Pulmonary artery endothelial cell (primary cell): ENCODE measurements at places on chromosomes 4 and X. TPM values are rescaled to one million over a fixed set of nuclear protein-coding genes. Genes with fewer than 3 reads are reported as not detected.
A peak's percentile ranks its signal among the peaks of the same experiment; 100 is the strongest.

Gene AKAP14
- not detected in 2 replicates for total RNA-seq

Gene WDFY3
- 95.5 and 129 TPM in 2 replicates for total RNA-seq

Gene STARD8
- 10.3 and 12.3 TPM in 2 replicates for total RNA-seq

Gene MAGEA8
- not detected in 2 replicates for total RNA-seq

Gene PRKG2
- total RNA-seq: not detected in 2 replicates

Gene KCNIP4
- total RNA-seq: not detected in 2 replicates

Gene HMX1
- not detected in 2 replicates for total RNA-seq

Gene AMTN
- total RNA-seq: 0.18 TPM in 1 of 2 replicates, not detected in the other

Gene CSAG2
- total RNA-seq: not detected in 2 replicates

DNA sequence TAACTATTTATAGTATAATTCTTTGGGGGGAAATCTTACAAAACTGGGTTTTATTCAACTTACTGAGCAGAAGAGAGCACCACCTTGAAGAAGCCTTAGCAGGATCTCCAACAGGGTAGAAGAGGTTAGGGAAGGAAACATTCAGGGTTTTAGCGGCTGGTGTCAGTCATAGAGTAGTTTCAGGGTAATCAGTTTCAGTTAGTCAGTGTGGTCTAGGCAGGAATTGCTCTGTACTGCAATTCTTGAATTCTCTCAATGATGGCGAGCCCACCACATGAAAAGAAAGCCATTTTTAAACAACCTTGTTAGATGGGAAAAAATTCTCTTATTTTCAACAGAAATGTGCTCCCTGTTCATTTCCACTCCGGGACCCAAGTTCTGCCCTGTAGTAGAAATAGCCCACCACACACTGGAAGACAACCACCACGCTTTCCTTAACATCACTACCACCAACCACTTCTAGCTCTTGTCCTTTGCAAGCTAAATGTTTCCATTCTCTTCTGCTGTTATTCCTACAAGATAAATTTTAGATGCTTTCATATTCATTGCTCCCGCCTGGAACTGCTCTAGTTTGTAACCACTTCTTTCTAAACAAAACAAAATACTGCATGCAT lies 25.9 kb downstream of the COL25A1 start:
- no peak for DNase-seq

- DNase-seq: no peak
Observed at GRCh38 chr4:180106122-180106521, 2137.1 kb upstream of the TENM3 start.

DNA sequence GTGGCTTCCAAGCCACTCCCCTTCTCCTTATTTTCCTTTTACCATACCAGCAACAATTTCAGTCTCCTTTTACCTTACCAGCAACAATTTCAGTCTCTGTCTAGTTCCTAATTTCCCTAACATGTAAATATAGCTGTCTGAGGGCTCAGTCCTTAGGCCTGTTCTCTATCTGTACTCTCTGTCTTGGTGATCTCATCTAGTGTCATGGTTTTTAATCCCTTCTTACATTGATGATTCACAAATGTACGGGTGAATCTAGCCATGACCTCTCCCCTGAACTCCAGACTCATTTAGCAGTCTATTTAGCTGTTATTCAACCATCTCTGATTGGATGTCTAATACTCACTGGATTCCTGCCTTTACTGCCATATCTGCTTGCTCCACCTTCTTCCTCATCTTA lies 7.2 kb downstream of the IL15 start:
- DNase-seq: no peak

DNA sequence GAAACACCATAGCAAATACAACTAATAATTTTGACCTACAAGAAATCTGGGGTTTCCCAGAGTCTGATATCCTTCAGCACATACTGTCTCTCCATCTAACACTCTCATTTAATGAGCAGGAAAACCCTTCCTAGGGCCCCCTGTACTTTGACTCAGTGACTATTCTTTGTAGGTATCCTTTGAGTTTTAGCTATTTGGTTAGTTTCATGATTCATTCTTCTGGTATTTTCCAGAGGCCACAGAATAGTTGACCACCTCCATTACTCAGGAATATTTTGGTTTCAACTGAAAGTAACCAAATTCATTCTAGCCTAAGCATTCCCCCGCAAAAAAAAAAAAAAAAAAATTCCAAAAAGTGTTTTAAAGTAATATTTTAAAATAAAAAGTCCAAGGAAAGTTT lies 140.0 kb downstream of the IDS start:
- DNase-seq: no peak

GRCh38 chrX:111868726-111869638 lies 7.0 kb upstream of the TRPC5OS start:
- no peak for DNase-seq

- no peak for DNase-seq
Observed at GRCh38 chr4:41538887-41539498, 1.0 kb downstream of the LIMCH1 start.

GRCh38 chr4:3780347-3781171 lies 14.4 kb downstream of the ADRA2C start:
- DNase-seq: no peak

- DNase-seq: no peak
Observed at GRCh38 chrX:138191998-138192397, 519.5 kb downstream of the FGF13 start.

DNA sequence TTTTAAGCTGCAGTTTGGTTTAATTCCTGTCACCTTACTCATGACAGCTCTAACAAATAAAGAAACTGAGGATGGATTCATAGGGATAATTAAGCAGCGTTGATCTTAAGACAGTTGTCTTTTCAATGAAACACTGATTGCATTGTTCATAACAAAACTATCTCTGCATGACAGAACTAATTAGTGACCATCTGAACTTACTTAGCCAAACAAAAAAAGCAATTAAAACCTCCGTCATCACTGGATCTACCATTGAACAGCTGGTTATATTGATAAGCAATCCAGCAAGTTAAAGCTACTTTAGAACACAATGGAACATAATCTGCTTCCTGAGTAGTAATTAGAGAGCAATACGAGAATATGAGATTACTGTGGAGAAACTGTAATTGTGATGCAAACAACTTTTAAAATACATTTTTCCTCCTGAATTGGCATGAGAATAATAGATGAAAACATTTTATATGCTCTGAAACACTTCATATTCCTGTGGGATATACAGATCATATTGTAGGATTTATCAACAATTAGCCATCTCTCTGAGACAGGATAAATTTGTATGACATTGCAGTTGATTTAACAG lies 2576.8 kb downstream of the PCDH7 start:
- DNase-seq: no peak

GRCh38 chr4:139825523-139826014 lies 159.9 kb downstream of the MGST2 start:
- no peak for DNase-seq

- no peak for DNase-seq
Observed at GRCh38 chr4:55838356-55838755, 15.1 kb upstream of the EXOC1 start.

- no peak for DNase-seq
Observed at GRCh38 chrX:121641560-121641959, 594.1 kb downstream of the GLUD2 start.

DNA sequence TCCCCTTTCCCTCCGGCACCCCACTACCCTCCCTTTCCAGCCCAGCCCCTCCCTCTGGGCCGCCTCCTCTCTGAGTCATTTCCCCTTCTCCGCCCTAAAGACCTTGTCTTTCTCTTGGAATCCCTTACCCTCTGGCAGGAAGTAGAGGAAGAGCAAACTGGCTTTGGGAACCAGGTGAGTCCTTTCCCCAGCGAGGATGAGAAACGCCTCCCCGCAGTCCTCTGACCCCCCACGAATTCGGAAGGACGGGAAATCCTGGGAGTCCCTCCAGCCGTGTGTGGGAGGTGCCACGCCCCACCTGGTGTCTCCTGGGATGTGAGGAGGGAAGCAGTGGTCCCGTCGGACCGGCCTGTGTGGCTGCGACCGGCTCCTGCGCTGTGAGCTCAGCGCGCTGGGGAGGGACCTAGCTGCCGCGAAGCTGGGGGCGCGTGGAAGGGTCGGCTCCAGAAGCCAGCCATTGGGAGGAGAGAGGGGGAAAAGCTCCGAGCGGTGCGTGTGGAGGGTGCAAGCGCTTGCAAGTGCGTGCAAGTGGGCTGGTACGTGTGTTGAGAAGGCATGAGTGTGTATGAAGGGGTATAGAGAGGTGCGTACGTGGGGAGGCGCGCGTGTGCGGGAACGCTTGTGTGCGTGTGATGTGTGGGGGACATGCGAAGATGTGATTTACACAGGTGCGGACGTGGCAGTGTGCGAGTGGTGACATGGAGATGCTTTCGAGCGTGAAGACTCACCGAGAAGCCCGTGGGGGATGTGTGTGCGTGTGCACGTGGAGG lies 46.3 kb downstream of the TEX13B start:
- no peak for DNase-seq

- no peak for DNase-seq
Observed at GRCh38 chr4:35789899-35790574, 454.3 kb downstream of the ARAP2 start.

GRCh38 chrX:140664939-140665338 lies 44.6 kb upstream of the LINC00632 start:
- DNase-seq: no peak

- no peak for DNase-seq
Observed at GRCh38 chr4:3505231-3505630, 27.0 kb downstream of the LRPAP1 start.

DNA sequence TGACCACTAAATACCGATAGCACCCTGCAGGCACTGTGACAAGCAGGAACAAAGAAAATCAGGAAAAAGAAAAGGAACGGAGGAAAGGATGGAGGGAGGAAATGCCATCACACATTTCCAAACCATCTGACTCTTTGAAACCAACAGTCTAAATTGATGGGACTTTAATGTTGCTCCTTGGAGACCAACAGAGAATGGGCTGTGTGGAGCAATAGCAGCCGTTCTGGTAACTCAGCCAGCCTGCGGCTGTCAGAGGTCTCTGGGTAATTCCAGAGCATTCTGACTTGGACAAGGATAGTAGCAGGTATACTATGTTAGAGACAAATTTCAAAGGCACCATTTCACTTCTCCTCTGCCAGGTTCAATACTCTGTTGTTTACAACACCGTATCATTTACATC lies 18.0 kb downstream of the PARM1 start:
- DNase-seq: no peak

GRCh38 chr4:2835978-2836377 lies 7.7 kb upstream of the ADD1 start:
- no peak for DNase-seq

- no peak for DNase-seq
Observed at GRCh38 chrX:141839856-141840255, 1.7 kb downstream of the MAGEC3 start.

DNA sequence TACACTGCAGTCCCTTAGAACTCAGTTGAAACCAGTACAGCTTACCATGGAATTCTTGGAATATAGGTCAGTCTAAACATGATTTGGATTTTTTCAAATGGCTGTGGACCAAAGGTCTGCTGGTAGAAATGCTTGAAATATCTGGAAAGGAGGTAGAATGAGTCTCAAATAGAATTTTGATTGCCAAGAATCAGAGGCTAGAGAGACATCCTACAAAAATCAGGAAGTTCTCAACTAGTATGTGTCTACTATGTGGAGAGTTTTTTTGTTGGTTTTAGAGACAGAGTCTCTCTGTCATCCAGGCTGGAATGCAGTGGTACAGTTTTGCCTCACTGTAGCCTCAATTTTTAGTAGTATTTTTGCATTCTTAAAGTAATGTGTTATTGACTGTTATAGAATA lies 53.6 kb downstream of the PAQR3 start:
- no peak for DNase-seq

- no peak for DNase-seq
Observed at GRCh38 chr4:4950561-4951290, 68.5 kb downstream of the CYTL1 start.

GRCh38 chr4:174199735-174200134 lies 83.7 kb downstream of the FBXO8 start:
- no peak for DNase-seq

DNA sequence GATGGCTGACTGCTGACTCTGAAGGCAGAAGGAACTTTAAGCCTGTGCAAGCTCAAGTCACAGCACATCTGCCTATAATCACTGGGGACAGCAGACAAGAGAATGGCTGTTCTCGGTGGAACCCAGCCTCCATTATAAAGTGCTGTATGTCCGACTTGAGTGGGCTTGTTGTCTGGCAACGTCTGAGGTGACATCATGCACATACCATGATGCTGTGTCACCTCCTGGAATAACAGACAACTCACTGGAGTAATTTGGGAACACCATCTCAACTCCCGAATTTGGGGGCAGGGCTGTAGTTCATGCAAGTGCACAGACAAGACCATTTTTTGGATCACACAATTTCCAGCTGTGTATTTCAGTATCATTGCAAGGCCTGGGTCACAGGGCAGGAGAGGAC lies 59.8 kb upstream of the GPM6B start:
- no peak for DNase-seq

DNA sequence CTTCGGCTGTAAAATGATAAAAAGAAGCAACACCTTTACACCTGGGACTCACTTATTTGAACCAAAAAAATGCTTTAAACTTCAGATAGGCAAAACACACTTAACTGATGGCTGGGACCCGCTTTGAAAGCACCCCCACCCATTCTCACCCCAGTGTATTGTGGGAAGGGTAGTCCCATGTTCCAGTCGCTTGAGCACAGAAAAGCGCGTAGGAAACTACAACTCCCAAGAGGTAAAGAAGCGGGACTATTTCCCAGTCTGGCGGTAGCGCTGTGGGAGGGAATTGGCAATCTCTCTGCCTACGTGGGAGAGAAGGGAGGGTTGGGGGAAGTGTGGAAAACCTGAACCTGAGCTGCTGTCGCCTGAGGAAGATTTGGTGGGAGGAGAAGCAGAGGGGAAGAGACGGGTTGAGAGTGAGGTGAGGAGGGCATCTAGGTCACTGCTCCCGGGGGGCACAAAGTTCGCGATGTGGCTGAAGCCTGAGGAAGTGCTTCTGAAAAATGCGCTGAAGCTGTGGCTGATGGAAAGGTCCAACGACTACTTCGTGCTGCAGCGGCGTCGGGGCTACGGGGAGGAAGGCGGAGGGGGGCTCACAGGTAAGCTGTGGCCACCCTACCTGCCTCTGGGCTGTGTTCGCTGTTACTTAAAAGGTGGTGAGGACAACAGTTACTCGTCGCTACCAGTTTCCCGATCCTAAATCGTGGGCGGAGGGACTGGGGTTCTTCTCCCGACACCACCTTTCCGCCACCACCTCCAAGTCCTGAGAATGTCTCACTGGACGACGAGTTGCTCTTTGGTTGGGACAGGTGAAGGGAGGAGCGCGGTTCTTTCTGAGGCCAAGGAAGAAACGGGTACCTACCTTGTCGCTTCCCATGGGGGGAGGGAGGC lies at the start of gene TBC1D8B:
TBC1D8B (plus strand) TSS at position 286 of the 888 bp plus-strand sequence; CDS start at position 467, 181 bp downstream.
- peak; percentile 72 for DNase-seq
